Myocyte (in vitro differentiated cells): ENCODE measurements at places on chromosomes 6 and 20. TPM values are rescaled to one million over a fixed set of nuclear protein-coding genes. Genes with fewer than 3 reads are reported as not detected.

PLA2G7 gene
- not detected in 2 replicates for total RNA-seq

KCNK16 gene
- not detected in 2 replicates for total RNA-seq

CTSZ gene
- 69.6 and 74.7 TPM in 2 replicates for total RNA-seq

HLA-DRB1 gene
- total RNA-seq = 0.21 TPM in 1 of 2 replicates, not detected in the other

RGS17 gene
- total RNA-seq = 4.7 and 6.7 TPM in 2 replicates

GLP1R gene
- 0.03 TPM in 1 of 2 replicates, not detected in the other for total RNA-seq

ZNF292 gene
- total RNA-seq = 17.2 and 21.5 TPM in 2 replicates

MMP24 gene
- 0.16 and 0.29 TPM in 2 replicates for total RNA-seq

DNA sequence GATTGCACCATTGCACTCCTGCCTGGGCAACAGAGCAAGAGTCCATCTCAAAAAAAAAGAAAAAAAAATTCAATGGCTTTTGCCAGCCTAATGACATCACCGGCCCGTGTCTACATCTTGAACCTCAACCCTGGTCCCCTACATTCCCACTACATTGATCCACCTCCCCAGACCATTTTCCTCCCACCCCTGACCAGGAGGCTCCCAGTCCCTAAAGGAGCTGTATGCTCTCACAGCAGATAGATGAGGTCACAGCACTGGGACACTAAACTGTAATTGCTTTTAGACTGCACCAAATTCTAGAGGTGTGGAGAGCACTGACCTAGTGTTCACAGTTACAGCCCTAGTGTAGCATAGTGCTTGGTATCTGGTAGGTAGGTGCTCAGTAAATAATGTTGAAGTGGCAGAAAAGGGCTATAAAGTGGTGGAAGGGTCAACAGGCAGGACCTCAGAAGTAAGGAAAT is 10.7 kb downstream of the TGIF2 start:
- no peak for DNase-seq

GRCh38 chr6:85137865-85138264 is 312.0 kb upstream of the NT5E start:
- DNase-seq = no peak

DNA sequence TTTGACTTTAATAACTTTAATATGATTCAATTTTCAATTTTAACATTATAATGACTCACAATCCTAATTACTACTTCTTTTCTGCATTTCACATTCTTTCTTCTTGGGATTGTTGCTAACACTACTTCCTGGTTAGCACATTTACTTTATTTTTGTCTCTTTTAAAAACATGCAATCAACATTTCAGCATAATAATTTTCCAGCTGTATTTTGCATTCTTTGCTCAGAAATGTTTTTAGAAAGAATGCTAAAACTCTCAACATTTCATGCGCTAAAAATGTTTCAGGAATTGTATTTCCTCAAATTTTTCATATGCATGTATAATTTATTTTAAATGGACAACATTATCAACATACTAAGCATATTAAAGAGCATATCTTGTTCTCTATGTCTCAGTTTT is 1302.1 kb upstream of the GJE1 start:
- no peak for DNase-seq

DNA sequence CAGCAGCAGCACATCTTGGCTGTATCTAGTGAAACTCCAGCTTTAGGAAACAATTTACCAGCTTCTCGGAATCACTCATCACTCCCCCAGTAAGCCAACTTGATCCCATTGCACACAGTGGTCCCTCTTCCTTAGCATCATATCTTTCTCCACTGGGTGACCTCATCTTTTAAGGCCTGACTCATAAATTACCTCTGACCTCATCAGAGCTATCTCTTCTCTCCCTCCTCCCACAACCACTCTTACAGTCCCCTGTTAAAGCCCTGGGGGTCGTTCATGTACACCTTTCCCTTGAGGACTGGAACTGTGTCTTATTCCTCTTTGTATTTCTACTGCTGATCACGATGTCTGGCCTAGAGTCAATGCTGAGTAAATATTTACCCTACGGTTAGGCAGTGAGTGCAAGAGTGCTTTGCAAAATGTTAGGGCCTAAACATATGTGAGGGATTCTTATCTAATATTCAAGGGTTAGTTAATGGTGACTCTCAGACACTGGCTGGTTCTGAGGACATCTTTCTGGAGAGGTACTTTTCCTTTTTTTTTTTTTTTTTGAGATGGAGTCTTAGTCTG is 187.2 kb downstream of the LRFN2 start:
- DNase-seq = no peak

- no peak for DNase-seq
These were observed 48.6 kb downstream of the CD24 start for GRCh38 chr6:106925948-106926347.

- DNase-seq = no peak
These were observed 159.8 kb upstream of the GGTLC1 start for GRCh38 chr20:24148372-24148771.

DNA sequence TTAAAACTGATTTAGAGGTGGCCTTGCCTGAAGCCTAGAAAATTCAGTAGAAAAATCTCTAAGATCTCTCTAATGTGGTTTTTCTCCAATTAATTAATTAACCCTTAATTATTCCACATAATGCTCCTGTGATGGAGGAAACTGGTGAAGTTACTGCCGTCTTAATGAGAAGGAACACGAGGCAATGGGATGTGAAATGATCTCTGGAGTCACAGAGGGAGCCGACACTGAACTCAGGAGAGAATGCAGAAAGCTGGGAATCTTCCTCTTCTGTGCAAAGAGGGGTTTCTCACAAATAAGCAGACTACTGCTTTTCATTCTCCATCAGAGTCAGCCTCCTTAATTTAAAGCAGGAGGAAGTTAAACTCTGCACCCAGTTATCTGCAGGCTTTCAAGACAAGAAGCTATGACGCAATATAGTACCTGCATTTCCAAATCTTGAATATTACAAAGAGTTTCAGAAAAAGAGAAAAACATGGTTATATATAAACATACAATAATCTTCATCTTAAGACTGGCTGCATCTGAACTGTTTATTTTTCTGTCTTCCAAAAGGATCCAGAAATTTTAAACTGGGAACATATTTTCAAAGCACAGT is 18.1 kb upstream of the SNRPB2 start:
- DNase-seq = no peak

- DNase-seq = no peak
These were observed 101.5 kb downstream of the POPDC3 start for GRCh38 chr6:105078386-105078708.

- no peak for DNase-seq
These were observed 1.8 kb downstream of the RPL10A start for GRCh38 chr6:35469751-35470662.

DNA sequence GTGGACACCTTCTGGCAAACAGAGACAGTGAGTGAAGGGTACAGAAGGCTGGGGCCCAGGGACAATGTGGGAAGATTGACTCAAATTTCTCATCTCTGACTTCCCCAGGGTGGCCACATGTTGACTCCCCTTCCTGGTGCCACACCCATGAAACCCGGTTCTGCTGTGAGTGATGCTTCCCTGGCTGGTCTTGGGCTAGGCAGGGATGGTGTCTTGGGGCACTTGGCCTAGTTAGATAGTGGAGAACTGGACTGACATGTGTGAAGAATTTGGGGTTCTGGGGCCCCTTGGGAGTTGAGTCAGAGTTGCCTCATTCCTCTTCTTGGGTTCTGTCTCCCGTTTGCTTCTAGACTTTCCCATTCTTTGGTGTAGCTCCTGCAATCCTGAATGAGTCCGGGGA is 34.2 kb downstream of the GSS start:
- no peak for DNase-seq

GRCh38 chr6:37033819-37034795 is 28.7 kb downstream of the FGD2 start:
- DNase-seq = no peak

- no peak for DNase-seq
These were observed 508.9 kb upstream of the JAG1 start for GRCh38 chr20:11182720-11183119.

GRCh38 chr6:125117818-125118217 is 35.8 kb upstream of the TPD52L1 start:
- DNase-seq = peak; percentile 43

GRCh38 chr6:72182337-72183246 is 296.2 kb downstream of the RIMS1 start:
- DNase-seq = peak; percentile 42

DNA sequence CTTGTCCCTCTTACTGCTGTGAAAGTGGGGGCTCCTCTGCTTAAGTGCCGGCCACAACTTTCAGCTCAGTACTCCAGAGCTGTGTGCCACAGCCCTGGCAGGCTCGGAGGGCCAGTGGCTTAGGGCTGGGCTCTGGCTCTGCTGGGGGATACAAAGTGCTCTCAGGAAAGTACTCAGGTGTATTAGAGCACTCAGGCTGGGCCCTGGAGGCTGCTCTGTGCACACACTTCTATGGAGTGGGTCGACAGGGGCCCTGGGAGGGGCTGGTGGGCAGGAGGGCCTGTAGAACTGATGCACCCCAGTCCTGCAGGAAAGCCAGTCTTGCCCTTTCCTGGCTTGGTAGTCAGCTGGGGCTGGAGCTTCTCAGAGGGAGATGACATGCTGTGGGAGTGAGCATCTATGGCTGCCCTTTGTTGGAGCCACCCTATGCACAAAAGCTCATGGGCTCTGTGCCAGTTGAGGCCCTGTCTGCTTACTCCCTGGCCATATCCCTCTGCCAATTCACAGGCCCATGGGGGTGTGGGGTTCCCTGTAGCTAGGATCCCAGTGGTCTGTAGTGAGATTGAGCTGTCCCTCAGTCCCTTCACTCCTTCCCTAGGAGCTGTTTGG is 22.0 kb downstream of the CENPW start:
- DNase-seq = no peak

GRCh38 chr20:41005361-41005729 is 23.3 kb upstream of the TOP1 start:
- peak; percentile 88 for DNase-seq

- DNase-seq = no peak
These were observed 911.8 kb downstream of the EPHA7 start for GRCh38 chr6:92507552-92507951.

GRCh38 chr20:59800309-59800708 is 133.1 kb downstream of the SYCP2 start:
- no peak for DNase-seq

DNA sequence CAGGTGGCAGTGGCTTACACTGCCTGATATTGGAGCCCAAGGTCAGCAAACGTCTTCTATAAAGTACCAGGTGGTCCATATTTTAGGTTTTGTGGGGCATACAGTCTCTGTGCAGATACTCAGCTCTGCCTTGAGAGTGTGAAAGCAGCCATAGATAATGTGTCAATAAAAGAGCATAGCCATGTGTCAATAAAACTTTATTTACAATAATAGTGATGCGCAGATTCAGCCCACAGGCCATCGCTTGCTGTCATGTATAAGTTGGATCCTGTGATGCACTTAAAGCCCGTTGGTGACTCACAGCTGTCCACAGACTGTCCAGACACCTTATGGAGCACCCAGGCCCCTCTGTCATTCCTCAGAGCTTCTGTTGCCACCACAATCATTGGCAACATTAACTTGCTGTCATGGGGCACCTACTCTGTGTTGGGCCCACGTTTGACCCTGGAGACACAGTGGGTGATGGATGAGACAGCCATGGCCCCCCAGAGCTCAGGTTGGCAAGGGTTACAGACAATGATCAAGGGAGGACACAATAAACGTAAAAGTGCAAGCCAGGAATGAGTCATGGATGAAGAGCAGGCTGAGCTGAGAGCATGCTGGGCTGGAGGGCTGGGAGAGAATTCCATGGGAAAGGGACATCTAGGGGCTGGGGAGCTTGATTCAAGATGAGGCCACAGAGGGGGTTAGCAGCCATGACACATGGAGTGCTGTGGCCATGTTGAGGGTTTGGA is 173.6 kb downstream of the TAF4 start:
- DNase-seq = no peak

DNA sequence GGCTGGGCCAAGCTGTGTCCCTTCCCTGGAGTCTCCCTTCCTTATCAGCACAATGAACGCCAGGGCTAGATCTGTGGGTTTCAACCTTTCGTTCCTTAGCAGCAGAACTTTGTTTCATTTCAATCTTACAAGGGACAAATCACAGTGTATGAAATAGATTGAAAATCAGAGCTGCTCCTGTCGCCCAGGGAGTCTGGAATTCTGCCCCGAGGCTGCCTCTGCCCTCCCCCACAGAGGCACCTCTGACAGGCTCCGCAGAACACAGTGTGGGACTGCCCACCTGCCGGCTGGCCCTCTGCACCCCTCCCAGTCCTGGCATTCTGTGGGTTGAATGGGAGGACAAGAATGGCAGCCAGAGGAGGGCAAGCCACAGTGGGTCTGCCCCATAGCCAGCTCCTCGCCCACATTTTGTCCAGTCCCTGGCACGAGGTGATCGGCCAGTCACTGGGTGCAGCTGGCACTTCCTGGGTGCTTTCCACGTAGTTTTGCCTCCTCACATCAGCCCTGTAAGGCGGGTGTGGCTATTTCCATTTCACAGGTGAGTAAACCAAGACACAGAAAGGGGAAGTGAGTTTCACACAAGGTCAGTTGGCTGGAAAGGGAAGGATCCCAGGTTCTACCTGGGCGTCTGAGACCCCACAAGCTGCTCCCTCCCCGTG is 26.1 kb downstream of the MANBAL start:
- DNase-seq = peak; percentile 33

- peak; percentile 45 for DNase-seq
These were observed 16.0 kb downstream of the MARCKS start for GRCh38 chr6:113873043-113873667.
